ENCODE measurements at places on chromosomes 3 and 15. TPM values are rescaled to one million over a fixed set of nuclear protein-coding genes. Genes with fewer than 3 reads are reported as not detected.

DNA sequence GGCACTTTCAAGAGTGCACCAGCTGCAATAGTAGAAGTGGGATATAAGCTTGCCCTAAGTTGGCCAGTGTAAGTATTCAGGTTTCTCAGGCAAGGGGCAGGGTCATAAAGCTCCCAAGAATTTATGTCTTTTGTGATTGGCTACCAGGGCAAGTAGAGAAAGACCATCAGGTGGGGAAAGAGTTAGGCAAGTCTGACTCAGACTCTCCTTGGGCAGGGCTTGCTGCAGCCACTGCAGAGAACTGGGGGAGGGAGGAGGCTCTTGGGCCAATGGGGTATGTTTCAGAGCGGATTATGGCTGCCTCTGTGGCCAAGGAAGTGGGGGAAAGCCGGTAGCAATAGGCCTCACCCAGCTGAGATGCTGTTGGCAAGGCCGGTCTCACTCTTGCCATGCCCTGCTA, 44.6 kb upstream of the SLC25A36 start:
- H3K27me3 ChIP-seq = no peaks in the 10 kb centered on the region
- no peak overlapping the region for H3K27ac ChIP-seq
- H3K4me3 ChIP-seq = no peak overlapping the region
- DNase-seq = no peak
- H3K36me3 ChIP-seq = no peaks in the 10 kb centered on the region

The FBXW12 gene
- not detected for total RNA-seq

DNA sequence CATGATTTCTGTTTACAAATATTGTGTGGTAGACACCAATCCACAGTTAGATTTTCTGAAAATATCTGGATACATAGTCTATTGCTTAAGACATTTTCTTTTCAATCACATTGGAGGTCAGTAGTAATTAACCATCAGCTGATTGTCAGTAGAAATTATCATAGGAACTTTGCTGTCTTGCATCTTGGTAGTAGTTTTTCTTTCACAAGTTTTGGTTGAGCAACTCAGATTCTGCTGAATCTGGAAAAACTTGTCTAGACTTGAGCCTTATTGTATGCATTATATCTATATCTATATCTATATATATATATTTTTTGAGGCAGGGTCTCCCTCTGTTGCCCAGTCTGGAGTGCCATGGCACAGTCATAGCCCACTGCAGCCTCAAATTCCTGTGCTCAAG, 4.0 kb downstream of the RAB11A start:
- peaks cover 10% of the 10 kb centered on the region for H3K4me1 ChIP-seq
- DNase-seq = no peak
- peaks cover 23% of the 10 kb centered on the region for H3K36me3 ChIP-seq
- H3K4me3 ChIP-seq = no peak overlapping the region
- H3K27me3 ChIP-seq = no peaks in the 10 kb centered on the region

DNA sequence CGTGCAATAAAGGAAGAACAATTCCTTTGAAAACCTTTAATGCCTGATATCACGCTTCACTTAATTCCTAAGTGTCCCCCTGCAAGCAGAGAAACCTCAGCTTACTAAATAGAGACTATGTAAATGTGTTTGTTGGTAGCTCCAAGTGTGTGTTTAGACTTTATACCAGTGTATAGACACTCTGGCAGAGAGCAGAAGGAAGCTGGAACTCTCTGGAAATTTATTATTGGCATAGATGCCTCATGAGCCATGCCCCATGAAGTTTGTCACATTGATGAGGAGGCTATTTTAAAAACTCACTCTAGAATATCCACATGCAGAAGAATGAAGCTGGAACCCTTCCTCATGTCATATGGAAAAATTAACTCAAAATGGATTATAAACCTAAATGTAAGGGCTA, 99.9 kb downstream of the THRB start:
- no peak for DNase-seq
- H3K4me1 ChIP-seq = peaks cover 22% of the 10 kb centered on the region
- no peak overlapping the region for H3K4me3 ChIP-seq
- H3K36me3 ChIP-seq = no peaks in the 10 kb centered on the region
- H3K27ac ChIP-seq = no peak overlapping the region
- no peaks in the 10 kb centered on the region for H3K27me3 ChIP-seq

DNA sequence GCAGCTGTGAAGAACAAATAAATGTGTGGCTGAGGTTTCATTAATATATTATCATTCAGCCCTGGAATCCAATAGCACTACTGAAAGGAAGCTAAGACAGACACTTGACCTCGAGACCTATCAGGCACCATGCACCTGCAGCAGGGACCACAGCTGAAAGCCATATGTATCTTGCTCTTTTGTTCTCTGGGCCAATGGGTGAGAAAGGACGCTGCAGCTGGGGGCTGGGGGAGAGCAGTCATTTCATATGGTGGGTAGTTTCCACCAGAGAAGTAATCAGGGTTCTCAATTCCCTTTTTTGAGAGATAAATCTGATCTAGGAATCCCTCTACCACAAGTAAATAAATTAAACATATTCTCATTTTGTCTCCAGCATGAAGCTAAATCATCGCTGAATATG, 225.6 kb upstream of the STRIT1 start:
- H3K4me3 ChIP-seq = no peak overlapping the region
- H3K4me1 ChIP-seq = no peaks in the 10 kb centered on the region
- H3K27me3 ChIP-seq = no peaks in the 10 kb centered on the region
- no peak for DNase-seq
- no peaks in the 10 kb centered on the region for H3K36me3 ChIP-seq

DNA sequence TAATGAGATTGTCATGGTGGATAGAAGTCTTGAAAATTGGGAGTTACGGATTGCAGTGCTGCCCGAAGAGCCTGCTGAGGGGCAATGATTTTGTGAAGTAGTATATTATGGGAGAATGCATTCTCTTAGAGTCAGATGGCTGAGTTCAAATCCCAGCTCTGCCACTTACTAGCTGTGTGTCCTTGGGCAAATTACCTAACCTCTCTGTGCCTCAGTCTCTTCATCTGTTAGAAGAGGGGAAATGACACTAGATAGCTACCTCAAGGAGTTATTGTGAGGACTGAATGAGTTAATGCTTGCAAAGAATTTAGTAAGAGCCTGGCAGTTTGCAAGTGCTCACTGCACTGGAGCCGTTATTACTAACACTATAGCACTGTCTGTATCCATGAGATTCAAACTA, 15.4 kb downstream of the FGD5 start:
- H3K27me3 ChIP-seq = peaks cover 4% of the 10 kb centered on the region
- H3K4me3 ChIP-seq = no peak overlapping the region
- no peak for DNase-seq
- no peaks in the 10 kb centered on the region for H3K4me1 ChIP-seq

GRCh38 chr3:127732303-127732702, 59.6 kb downstream of the ABTB1 start:
- peaks cover 47% of the 10 kb centered on the region for H3K4me1 ChIP-seq
- DNase-seq = no peak
- H3K36me3 ChIP-seq = no peaks in the 10 kb centered on the region
- H3K27me3 ChIP-seq = no peaks in the 10 kb centered on the region

The GOLGA8F gene
- total RNA-seq = not detected

GRCh38 chr3:15743587-15744009, 54.2 kb downstream of the ANKRD28 start:
- H3K4me1 ChIP-seq = no peaks in the 10 kb centered on the region
- no peak overlapping the region for H3K27ac ChIP-seq
- DNase-seq = no peak
- H3K36me3 ChIP-seq = no peaks in the 10 kb centered on the region
- no peak overlapping the region for H3K4me3 ChIP-seq
- no peaks in the 10 kb centered on the region for H3K27me3 ChIP-seq

DNA sequence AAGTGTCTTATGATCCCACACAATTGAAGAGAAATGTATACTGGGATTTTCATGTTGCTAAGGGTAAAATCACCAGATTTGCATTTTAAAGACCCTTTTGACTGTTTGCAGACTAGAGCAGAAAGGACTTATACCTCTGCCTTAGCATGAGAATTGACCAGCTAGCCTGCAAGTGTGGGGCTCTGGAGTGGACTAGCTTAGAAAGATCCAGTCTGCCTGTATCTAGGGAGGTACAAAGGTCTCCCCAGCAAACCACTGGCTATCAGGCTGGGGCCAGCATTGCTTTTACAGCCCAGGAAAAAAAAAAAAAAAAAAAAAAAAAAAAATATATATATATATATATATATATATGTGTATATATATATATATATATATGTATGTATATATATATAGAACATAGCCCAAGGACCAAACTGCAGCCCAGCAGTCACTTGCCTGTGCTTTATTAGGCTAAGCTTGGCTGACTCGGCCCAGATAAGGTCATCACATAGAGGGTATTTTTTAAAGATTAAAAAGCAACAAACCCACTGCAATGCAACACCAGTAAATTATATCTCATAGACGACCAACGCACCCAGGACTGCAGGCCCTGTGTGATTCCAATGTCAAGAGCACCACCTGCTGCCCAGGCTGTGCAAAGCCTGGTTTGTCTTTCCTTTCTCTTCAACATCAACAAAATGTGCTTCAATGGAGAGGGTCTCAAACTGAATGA, 63.7 kb downstream of the DCLK3 start:
- no peaks in the 10 kb centered on the region for H3K4me1 ChIP-seq
- no peak overlapping the region for H3K4me3 ChIP-seq
- H3K27ac ChIP-seq = no peak overlapping the region
- no peaks in the 10 kb centered on the region for H3K27me3 ChIP-seq
- no peaks in the 10 kb centered on the region for H3K36me3 ChIP-seq
- DNase-seq = peak; percentile 70

DNA sequence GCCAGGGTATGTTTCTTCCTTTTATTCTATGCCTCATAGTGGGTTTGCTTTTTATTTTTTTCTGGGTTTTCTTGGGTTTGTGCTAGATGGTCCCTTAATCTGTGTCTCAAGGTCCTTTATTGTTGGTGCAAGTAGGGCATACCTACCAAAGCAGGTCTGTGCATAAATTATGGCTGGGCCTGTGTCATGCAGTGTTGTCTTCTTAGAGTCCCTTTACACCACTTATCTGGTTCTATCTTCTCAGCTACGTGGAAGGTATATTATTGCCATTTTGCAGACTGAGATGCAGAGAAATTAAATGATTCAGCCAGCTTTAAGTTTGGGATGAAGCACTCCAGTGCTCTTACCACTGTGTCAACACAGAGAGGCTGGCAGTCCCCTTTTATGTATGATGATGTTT, 293.5 kb upstream of the SOX2 start:
- no peaks in the 10 kb centered on the region for H3K36me3 ChIP-seq
- H3K27me3 ChIP-seq = no peaks in the 10 kb centered on the region
- no peak overlapping the region for H3K27ac ChIP-seq

- no peak overlapping the region for H3K4me3 ChIP-seq
- H3K4me1 ChIP-seq = no peaks in the 10 kb centered on the region
- H3K36me3 ChIP-seq = no peaks in the 10 kb centered on the region
- H3K27ac ChIP-seq = no peak overlapping the region
- no peak for DNase-seq
- H3K27me3 ChIP-seq = no peaks in the 10 kb centered on the region
These were observed 15.3 kb upstream of the UNC13C start for GRCh38 chr15:53962646-53963561.

DNA sequence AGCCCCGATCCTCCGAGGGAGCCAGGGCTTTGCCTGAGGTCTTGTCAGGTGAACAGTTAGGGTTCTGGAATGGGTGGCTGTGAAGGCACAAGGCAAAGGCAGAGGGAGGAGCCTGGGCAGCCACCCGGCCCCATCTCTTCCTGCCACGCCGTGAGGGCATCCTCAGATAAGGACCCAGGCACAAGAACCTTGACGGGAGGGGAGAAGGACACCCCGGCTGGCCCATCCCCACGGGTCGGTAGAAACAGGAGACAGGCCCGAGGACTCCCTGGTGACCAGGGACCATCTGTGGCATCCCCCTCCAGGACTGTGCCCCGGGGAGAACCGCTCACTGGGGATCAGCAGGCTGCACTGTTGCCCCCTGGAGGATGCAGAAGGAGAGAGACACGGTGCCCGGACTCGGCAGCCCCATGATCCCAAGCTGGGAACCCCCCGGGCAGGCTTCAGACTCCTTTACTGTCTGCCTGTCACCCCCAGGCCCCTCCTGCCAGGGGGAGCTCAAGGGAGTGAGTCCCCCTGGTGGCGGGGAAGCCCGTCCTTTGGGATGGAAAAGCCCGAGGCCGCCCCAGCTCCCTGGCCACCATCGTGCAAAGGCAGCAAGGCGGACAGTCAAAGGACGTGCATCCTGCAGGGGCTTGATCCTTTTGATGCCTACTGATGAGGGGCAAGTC, 12.3 kb upstream of the PCSK6 start:
- H3K4me1 ChIP-seq = peaks cover 35% of the 10 kb centered on the region
- H3K4me3 ChIP-seq = no peak overlapping the region
- no peaks in the 10 kb centered on the region for H3K27me3 ChIP-seq
- peak; percentile 67 for DNase-seq

GRCh38 chr3:165895919-165896318, 58.7 kb upstream of the BCHE start:
- no peak overlapping the region for H3K27ac ChIP-seq
- no peaks in the 10 kb centered on the region for H3K4me1 ChIP-seq
- no peaks in the 10 kb centered on the region for H3K27me3 ChIP-seq
- H3K4me3 ChIP-seq = no peak overlapping the region

The HEMK1 gene
- 16.2 TPM for total RNA-seq

DNA sequence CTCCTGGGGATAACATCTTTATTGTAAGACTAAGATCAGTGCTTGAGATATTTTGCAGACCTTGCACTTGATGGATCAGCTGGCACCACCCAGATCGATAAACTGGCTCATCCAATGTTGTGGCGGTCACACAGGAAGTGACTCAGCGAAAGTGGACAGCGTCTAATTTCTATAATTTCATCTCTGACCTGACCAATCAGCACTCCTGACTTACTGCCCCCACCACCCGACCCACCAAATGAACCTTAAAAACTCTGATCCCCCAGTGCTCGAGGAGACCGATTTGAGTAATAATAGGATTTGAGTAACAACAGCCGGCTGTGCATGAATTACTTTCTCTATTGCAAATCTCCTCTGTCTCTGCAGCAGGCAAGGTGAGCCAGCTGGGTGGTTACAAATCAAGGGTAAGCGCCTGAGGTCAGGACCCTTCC, 62.7 kb upstream of the RNU6-1 start:
- no peak overlapping the region for H3K27ac ChIP-seq
- no peaks in the 10 kb centered on the region for H3K4me1 ChIP-seq
- H3K36me3 ChIP-seq = no peaks in the 10 kb centered on the region
- no peak for DNase-seq

The ABHD10 gene
- total RNA-seq = 16.0 TPM

- no peaks in the 10 kb centered on the region for H3K4me1 ChIP-seq
- no peaks in the 10 kb centered on the region for H3K27me3 ChIP-seq
- no peak overlapping the region for H3K27ac ChIP-seq
- DNase-seq = no peak
These were observed 8.9 kb upstream of the MYLK start for GRCh38 chr3:123893012-123893411.

GRCh38 chr15:80660119-80660518, 35.0 kb upstream of the ABHD17C start:
- no peaks in the 10 kb centered on the region for H3K27me3 ChIP-seq
- H3K4me3 ChIP-seq = no peak overlapping the region
- no peaks in the 10 kb centered on the region for H3K4me1 ChIP-seq

All from psoas muscle (tissue), 8 donors.